Progenitor cell of endocrine pancreas (in vitro differentiated cells): ENCODE measurements at places on chromosomes 7 and 10. TPM values are rescaled to one million over a fixed set of nuclear protein-coding genes. Genes with fewer than 3 reads are reported as not detected.

NUTM2A gene
- 2.9 and 4.3 TPM in 2 replicates for total RNA-seq

TMEM26 gene
- 0.24 and 0.87 TPM in 2 replicates for total RNA-seq

PALD1 gene
- 1.2 and 1.4 TPM in 2 replicates for total RNA-seq

SGMS1 gene
- total RNA-seq, result 25.0 and 28.5 TPM in 2 replicates

DNA sequence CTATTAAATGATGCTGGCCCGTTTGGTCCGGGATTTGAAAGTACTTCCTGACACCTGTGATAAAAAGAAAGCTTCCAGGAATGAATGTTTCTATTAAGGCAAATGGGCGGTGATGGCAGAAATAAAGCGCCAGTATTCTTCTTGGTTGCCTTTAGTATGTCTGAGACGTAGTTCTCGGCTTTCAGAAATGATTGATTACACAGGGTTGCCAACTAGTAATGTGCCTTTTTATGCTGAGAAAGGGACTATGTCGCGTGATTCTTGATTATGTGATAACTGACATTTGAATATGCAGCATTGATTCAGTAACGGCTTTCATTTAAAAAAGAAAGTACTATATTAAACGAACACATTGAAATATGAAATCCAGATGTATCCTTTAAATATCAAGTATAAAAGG is 13.9 kb downstream of the ZRANB1 start:
- no peak for DNase-seq

GRCh38 chr10:128068398-128069285 is 57.6 kb downstream of the MKI67 start:
- no peak for DNase-seq

GRCh38 chr10:6228010-6228511 is 25.3 kb downstream of the PFKFB3 start:
- DNase-seq, result no peak

DNA sequence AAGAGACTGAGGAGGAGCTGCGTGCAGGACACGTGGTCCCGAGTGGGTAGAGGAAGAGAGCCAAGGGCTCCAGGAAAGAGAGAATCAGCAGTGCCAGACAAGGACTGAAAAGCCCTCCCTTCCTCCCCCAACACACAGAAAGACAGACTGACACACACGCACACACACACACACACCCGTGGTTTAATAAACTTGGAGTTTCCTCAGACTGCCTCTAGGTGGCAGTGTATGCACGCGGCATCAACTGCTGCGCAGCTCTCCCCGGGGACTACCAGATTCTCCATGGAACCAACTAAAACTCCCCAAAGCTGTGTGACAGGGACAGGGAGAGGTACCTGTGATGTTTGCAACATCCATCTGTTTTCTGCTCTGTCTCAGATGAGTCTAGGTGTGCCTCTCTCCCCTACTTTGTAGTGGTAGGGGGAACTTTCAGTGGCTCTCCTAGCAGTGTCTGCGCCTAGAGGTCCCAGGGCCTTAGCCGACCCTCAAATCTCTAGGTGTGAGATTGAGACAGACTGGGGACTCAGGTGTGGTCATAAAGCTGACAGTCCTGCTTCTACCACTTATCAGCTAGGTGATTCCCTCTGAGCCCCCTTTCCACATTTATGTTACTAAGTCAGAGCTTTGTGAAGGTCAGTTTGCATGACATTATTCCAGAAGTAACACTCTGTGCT is 9.3 kb upstream of the TSPAN14 start:
- no peak for DNase-seq

DIP2C gene
- total RNA-seq, result 26.3 and 27.2 TPM in 2 replicates

DNA sequence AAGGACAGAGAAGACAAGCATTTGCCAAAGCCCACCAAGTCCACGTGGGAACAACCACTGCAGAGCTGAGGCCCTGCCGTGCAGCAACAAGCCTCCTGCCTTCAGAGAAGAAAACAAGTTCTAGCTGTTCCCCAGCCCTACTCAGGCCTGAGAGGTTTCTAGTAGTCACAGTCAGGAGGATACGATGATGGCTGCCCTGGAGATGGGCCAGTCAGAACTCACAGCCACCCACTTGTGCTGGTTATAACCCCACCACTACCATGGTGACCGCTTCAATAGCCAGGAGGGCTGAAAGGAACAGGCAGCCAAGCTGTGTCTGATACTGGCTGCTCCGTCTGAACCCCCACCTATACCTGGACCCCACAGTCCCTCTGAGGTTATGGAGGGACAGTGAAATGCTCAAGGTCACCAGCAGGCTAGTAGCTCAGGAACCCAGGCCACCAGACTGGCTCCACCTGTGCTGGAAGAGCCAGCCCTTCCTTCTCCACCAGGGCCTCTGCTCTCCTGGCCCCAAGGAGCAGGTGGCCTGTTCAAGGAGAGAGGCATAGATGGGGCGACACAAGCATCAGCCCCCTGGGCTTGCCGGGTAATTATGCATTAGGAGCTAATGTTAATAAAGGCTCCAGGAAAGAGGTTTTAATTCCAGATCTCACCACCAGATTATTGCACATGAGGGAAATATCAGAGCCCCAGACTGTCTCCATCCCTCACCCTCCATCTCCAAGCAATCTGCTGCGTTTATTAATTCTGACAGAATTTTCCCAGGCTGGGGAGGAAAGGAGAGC is 125.8 kb upstream of the PCBD1 start:
- no peak for DNase-seq

- no peak for DNase-seq
Observed at GRCh38 chr7:157056246-157056645, 45.8 kb upstream of the MNX1 start.

OGDHL gene
- total RNA-seq, result 9.1 and 11.7 TPM in 2 replicates

DNA sequence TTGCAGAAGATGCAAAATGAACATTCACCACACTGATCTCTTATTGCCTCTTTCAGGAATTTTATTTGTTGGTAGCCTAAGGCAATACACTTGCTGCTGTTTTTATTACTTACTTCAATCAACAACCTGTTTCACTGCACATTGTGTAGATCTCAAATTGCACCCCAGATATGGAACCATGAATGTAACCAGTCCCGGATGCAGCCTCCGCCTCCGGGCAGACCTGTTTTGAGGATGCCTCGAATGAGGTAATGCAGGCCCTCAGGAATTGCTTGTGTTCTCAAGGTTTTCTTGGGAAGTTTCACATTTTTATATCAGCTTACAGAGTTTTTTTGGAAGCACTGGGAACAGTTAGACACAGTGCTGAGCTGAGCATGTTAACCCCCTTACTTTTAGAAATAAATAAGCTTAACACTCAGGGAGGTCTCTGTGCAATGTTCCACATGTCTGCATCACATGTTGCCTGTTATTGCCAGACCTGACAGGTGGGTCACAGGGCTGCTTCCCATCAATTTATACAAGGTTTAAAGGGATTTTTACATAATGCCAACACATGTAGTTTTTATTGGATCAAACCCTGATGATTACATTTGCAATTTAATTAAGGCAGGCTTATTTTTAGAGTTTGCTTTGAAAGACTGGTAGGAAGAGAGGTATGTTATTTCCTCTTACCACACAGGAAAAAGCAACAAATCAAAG is 193.1 kb upstream of the POM121L12 start:
- DNase-seq, result no peak

PRKAR2B gene
- total RNA-seq, result 19.2 and 20.3 TPM in 2 replicates

- no peak for DNase-seq
Observed at GRCh38 chr7:41466760-41467384, 236.0 kb downstream of the INHBA start.

H2BK1 gene
- total RNA-seq, result not detected in 2 replicates

- DNase-seq, result no peak
Observed at GRCh38 chr10:42428534-42428933, 209.8 kb downstream of the ZNF33B start.

DNA sequence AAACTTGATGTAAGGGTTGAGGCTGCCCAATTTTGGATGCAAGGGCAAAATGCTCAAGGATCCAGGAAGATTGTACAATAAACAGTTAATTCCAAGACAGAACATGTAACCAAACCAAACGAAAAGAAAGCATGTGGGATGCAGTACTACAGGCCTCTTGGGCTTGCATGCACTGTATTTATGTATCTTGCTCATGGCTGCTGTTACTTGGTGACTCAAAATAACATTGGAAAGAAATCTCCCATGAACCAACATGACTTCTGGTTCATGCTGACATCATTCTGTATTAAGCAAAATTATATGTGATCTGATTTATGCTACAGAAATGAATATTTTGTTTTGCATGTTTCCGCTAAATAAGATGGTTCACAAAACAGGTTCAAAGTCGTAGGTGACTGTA is 65.9 kb upstream of the FZD1 start:
- no peak for DNase-seq

- DNase-seq, result no peak
Observed at GRCh38 chr10:818010-818409, 113.5 kb downstream of the LARP4B start.

DNA sequence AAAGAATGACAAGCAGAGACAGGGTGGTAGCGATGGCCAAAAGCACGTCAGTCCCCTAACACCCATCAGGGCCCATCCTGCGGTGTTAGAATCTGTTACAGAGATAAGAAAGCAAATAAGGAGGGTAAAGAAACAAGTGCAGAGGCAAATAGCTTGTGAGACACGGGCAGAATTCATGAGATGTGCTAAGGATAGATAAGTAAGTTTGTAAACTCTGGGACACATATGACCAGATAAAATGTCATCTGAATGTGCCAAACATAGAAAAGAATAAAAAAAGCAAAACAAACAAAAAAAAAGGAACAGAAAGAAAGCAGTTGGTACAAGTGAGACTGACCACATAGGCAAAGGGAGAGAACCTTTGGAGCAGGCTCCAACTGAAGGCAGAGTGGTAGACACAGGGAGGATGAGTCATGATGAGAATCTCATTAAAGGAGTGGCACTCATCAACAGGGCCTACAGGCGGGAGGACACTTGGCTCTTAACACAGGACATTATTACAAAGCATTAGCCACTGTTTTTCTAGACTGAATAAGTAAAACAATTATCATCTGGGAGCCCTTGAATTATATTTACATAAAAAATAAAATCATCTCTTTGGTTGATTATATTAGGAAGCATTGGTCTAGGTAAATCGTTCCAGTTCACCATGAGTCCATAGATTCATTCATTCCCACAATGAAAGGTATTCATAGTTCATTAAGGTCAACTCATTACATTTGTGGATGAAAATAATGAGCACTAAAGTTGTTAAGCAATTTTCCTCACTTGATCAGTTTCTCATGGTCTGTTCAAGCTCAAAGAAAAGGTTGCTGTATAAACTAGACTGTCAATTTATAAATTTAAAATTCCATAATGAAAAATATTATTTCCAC is 21.5 kb upstream of the EPHB6 start:
- no peak for DNase-seq

DNA sequence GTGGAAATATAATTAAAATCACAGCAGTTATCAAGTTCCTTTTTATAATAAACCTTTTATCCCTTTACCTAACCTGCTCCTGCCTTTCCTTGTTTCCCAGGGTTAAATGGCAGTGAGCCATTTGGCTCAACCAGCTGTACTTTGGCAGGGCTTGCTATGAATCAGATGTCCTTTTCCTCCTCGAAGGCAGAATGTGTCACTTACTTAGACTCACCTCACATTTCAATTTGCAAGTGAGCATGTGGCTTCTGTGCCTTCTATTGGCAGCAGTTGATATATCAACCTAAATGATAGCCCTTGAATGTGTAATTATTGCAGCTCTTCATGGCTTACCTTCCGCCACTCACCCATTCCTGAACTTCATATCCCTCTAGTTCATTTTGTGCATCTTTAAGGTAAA is 301.7 kb downstream of the CSTF2T start:
- no peak for DNase-seq

TCAF1 gene
- total RNA-seq, result 112 TPM in 2 replicates

DNA sequence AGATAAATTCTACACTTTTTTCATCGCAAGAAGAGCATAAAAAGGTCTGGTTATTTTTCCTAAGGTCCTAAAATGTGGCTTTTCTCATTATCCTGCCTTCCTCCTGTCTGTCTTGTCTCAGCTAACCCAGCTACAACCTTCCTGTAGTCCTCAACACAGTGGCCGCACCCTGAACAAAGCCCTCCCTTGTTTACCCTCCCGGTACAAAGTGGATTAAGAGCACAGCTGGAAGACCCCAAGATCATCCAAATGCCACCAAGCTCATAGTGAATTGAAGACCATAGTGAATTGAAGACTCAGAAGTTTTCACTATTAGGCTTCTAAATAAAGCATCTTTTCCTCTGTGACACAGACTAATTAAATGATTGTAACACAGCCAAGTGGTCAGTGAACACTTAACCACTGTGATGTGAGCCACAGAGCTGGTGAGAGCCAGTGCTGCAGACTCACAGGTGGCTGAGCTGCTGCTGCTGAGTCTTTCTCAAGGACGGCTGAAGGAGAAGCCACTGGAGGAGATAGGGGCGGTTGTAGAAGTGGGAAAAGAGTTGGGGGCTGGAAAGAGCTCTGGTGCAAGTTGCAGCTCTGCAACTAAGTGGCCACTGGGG is 123.6 kb downstream of the ATXN7L1 start:
- no peak for DNase-seq

LEP gene
- total RNA-seq, result not detected in 2 replicates

HBP1 gene
- 52.5 and 53.0 TPM in 2 replicates for total RNA-seq

EDRF1 gene
- total RNA-seq, result 47.4 and 48.2 TPM in 2 replicates

CCL24 gene
- not detected in 2 replicates for total RNA-seq

ANXA8 gene
- total RNA-seq, result not detected in 2 replicates

- DNase-seq, result no peak
Observed at GRCh38 chr10:78700816-78701520, 367.8 kb upstream of the ZMIZ1 start.

DNA sequence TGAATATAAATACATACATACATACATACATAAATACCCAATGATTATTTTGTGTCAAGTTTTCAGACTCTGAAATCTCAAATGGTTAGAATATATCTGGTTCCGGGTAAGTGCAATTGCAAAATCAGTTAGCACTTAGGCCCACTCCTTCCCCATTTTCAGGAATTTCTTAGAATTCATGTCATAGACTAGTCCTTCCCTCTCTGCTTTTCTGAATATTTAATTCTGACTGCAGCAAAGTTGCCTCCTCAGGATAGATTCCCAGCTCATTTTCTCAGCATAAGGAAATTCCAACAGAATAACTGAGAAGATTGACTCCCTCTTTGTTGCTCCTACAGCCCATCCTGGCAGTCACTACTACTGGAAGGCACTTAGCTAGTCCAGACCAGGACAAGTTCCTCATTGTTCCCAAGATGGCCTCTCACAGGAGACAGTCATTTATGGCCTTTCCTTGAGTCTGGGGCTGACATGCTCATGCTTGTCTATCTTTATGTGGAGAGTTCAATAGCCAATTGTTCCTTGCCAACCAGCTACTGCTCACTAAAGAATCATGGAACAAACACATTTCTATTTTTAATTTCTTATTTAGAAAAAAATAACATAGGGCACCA is 142.9 kb upstream of the ITGB1 start:
- DNase-seq, result no peak

DNA sequence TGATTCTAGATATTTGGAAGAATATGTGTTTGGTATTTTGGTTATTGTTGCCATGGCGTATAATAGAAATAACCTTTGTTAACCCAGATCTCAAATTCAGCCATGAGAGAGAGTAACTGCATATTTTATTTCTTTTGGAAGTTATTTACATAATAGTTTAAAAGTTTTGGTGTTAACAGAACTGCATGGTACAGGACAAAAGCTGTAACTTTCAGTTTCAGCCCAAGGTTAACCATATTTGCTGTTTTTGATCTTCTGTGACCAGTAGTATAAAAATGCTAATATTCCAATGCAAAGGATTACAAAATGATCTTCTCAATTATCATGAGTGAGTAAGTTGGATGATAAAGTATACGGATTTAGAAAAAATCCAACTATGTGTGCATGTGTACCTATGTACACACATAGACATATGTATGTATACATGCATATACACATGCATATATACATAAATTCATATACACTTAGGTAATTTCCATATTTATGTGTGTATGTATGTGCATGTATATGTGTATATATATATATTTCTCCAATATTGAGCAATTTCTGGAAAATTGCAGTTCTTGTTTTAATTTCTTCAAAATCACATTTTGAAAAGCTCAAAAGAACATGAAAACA is 38.0 kb upstream of the PIP4K2A start:
- DNase-seq, result no peak

- no peak for DNase-seq
Observed at GRCh38 chr10:133186416-133187090, 26.5 kb downstream of the KNDC1 start.

TEX36 gene
- not detected in 2 replicates for total RNA-seq
